ENCODE measurements at places on chromosomes 7 and 10. TPM values are rescaled to one million over a fixed set of nuclear protein-coding genes. Genes with fewer than 3 reads are reported as not detected.

- H3K4me1 ChIP-seq, result peaks cover 8% of the 10 kb centered on the region
- no peak overlapping the region for H3K27ac ChIP-seq
- no peaks in the 10 kb centered on the region for H3K27me3 ChIP-seq
Measured at GRCh38 chr7:70725448-70725847, 406.5 kb upstream of the GALNT17 start.

DNA sequence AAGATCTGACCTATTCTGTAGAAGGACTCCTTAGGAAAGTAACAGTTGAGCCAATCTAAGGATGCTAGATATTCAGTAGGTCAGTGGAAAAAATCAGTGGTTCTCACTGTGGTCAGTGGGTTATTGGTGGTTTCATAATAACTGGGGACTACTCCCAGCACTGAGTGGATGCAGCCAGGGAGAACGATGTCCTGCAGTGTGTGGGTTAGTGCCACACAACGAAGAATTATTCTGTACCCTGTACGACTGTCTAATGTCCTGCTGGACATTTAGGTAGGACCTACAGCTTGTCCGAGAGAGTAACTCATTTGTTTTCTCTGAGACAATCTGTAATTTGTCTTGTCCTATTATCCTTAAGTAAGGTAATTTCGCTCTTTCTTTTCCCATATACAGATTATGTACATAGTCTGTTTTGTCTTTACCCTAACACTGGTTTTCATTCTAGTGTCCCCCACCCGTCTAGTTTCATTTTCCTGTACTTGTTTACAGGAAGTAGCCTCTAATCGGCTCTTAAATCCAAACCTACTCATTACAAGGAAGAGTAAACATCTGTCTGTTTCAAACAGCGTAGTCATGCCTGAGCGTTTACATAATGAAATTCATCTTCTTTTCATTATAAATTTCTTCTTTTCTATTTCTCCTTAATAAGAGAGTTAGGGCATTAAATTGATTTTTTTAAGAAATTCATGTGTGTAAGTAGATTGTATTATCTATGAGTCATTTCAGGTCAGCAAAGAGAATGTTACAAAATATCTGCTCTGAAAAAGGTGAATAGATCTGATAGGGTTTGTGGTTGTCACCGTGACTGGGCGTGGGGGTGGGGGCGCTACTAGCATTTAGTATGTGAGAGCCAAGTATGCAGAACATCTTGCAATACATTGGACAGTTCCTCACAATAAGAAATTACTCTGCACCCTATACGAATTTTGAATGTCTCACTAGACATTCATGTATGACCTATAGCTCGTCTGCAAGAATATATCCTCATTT, 8.3 kb upstream of the ZC3HAV1L start:
- peak overlapping the region; percentile 76 for H3K27ac ChIP-seq
- DNase-seq, result peak; percentile 64
- H3K36me3 ChIP-seq, result no peaks in the 10 kb centered on the region
- H3K4me1 ChIP-seq, result peaks cover 27% of the 10 kb centered on the region

GRCh38 chr7:44748045-44748947, at the start of gene ZMIZ2:
Gene ZMIZ2, plus strand, starts transcription at chr7:44748847. Its CDS starts 7,403 bp downstream, at chr7:44756250.
- H3K4me1 ChIP-seq, result peaks cover 27% of the 10 kb centered on the region
- H3K4me3 ChIP-seq, result peak within 1 kb of the TSS; percentile 77
- peak; percentile 84 for DNase-seq
- H3K36me3 ChIP-seq, result peaks cover 6% of the 10 kb centered on the region

DNA sequence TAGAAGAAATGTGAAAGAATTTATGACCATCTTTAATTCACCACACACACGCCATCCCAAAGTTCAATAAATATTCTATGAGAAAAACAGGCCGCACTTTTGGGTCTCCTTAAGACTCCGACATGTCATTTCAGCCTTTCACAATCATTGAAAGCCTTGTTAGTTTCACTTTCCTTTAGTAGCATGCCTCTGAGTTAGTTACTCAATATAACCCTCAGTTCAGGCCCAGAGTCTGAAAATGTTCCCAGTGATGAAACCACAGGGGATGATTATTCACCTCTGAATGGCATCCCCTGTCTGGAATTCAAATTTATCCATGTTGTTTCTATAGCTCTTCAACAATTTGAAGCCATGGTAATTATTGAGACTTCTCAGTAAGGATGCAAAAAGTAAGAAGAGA, 278.1 kb upstream of the NRP1 start:
- no peaks in the 10 kb centered on the region for H3K27me3 ChIP-seq
- no peak for DNase-seq
- no peaks in the 10 kb centered on the region for H3K36me3 ChIP-seq
- no peak overlapping the region for H3K4me3 ChIP-seq
- no peaks in the 10 kb centered on the region for H3K4me1 ChIP-seq

Gene OPN4
- not detected for total RNA-seq

Gene RINT1
- 30.4 TPM for total RNA-seq

All from T-cell (primary cell).